Cardiac septum (tissue), 1 donor: ENCODE measurements at places on chromosomes 7 and 10. TPM values are rescaled to one million over a fixed set of nuclear protein-coding genes. Genes with fewer than 3 reads are reported as not detected.

The DDX56 gene
- 25.9 TPM for total RNA-seq

The CALD1 gene
- 237 TPM for total RNA-seq

The ANKRD30A gene
- total RNA-seq: not detected

The CCL24 gene
- total RNA-seq: not detected

The TMEM176A gene
- total RNA-seq: 26.1 TPM

The CNNM1 gene
- total RNA-seq: 0.22 TPM

The PCLO gene
- total RNA-seq: 3.2 TPM
